HCEC 1CT (cell line): ENCODE measurements at places on chromosomes 7 and 10.

- DNase-seq, result peak; percentile 17
Measured at GRCh38 chr7:464454-465401, 54.9 kb downstream of the PDGFA start.

DNA sequence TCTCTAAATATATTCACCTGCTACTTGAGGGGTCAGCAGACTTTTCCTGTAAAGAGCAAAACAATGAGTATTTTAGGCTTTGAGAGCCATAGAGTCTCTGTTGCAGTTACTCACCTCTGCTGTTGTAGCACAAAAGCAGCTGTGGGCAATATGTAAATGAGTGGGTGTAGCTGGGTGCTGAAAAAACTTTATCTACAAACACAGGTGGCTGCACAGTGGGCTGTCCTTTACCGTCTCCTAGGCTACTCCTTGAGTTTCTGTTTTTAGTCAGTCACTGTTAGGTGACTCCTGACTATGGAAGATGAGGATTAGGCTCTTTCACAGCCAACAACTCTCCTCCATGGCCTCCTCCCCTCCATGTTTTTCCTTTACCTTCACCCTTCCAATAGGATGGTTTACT, 286.1 kb upstream of the C7orf33 start:
- DNase-seq, result no peak

GRCh38 chr10:78207776-78208175, 174.1 kb downstream of the RPS24 start:
- DNase-seq, result no peak

- no peak for DNase-seq
Measured at GRCh38 chr10:5292196-5292735, 72.5 kb upstream of the UCN3 start.

- peak; percentile 60 for DNase-seq
Measured at GRCh38 chr7:133668296-133669060, 415.6 kb downstream of the EXOC4 start.

DNA sequence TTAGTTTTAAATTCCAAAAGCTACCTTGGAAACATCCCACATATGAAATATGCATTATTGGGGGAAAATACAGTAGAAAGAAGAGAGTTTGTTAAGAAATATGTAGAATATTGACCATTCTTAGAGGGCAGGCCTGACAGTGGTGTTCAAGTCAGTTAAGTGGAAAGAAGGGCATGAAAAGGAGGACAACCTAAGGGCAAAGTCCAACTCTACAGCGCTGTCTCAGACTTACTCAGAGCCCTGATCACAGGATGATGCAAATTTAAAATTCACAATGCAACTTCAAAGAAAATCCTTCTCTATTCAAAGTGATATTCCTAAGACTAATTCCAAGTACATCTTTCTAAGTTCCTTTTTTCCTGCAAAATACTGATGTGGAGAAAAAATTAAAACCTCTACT, 139.1 kb upstream of the LRRTM3 start:
- no peak for DNase-seq

DNA sequence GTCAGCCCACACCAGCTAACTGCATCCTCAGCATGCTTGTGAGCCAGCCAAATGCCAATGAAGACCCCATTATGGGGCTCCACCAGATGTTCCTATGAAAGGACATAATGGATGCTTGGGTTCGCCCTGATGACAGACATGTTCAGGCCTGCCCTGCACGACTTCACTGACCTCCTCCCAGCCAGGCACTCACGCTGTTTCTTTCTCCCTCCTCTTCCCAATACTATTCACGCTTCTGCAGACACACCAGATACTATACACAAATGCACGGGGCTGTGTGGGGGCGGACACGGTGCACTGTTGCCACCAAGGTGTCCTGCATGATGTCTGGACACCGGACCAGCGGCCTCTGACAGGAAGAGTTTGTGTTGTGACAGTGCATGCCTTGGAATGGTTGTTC, 284.2 kb downstream of the PRPF18 start:
- DNase-seq, result no peak

DNA sequence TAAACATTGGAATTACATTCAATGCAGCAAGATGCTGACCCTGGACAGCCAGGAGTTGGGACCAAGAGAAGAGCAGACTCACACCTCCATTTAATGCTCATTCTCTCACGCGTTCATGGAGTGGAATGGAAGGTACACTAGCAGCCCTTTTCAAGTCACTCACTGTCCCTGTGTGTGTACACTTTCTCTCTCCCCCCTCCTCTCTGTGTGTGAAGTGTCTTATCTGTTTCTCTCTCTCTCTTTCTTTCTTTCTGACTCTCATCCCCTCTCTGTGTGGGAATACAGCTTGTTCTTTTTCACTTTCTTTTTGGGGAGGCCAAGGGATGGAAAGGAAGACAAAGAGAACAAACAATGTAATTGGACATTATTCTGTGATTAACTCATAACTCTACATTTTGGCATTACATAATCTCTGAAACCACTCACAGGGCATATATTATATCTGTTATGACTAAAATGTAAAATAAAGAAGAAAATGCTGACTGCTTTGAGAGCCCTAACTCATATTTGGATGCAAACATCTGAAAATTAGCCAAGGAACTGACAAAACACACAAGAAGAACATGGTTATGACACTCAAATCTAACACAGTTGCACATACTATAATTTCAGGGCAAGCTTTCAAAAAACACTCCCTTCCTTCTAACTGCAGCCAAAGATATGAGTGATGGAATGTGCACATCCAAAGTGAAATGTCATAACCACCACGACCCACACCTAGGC, 188.8 kb downstream of the PARD3 start:
- DNase-seq, result peak; percentile 20

DNA sequence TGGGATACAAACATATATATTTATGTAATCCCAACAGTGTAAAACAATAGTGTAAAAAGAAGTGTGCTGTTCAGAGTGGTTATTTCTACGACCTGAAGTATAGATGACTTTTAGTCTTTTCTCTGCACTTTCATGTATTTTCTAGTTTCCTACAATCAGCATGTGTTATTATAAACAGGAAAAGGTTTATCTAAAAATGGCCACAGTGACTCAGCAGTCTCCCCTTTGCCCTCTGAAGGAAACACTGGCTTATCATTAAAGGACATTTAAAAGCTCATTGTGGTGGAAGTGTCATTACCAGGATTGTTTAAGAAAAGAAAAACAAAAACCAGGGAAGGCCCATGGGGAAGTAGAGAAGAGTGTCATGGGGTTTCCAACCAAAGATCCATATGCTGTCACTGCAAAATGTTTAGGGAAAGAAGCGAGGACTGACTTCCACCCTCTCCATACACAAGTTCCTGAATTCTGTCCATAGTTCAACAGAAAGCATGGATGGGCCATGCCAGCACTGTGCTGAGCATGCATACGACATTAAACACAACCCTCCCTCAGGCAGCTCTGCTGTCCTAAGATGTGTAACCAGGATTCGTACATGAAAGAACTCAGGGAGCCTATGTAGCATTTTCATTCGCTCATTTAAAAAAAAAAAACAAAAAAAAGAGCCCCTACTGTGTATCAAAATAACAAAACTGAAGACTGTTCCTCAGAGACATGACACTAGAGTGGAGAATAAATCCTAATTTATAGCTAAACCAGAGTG, 10.2 kb downstream of the CYREN start:
- peak; percentile 55 for DNase-seq

DNA sequence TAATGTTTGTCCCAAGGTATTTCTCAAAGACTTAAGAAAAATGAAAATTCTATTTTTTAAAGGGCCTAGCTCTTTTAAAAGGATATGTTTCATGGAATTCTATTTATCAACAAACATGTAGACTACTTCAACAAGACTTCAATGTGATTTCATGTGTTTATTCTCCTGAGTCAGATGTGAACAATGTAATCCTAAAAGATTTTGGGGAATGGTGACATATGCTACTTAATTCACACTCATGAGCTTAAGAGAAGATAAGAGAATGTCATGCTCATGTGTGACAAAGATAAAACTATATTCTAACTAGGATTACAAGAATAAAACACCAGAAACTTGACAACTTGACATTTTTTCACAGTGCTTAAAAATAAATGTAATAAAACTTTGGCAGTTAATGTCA, 127.5 kb downstream of the TES start:
- peak; percentile 48 for DNase-seq

DNA sequence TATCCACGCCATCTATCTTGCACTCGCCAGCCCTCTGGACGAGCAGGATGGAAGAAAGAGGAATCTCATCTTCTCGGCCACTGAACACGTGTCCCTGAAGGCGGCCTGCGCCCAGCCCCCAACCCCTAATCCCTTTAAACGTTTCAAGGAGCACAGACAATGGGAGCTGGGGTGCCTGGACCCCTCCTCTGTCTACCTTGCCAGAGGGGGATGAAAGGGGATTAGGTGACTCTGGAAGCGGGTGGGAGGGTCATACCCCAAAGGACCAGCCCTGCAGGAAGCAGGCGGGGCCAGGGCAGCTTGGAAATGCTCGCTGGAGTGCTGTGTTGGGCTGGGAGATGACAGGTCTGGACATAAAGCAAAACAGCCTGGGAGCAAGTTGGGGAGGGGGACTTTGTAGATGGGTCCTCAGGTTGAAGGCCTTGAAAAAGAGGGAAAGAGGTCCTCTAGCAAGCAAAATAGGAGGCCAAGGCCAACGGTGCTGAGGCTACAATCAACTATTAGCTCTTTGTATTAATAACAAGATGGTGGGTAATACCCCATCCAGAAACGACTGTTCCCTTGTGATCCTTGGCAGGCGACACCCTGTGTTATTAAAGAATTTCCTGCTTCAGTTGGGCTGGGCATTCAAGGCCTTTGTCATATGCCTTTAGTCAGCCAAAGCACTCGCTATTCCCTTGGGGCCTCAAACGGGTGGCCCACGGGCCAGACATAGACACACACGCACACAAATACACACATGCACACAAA, 126.5 kb upstream of the UNC5B start:
- DNase-seq, result no peak

DNA sequence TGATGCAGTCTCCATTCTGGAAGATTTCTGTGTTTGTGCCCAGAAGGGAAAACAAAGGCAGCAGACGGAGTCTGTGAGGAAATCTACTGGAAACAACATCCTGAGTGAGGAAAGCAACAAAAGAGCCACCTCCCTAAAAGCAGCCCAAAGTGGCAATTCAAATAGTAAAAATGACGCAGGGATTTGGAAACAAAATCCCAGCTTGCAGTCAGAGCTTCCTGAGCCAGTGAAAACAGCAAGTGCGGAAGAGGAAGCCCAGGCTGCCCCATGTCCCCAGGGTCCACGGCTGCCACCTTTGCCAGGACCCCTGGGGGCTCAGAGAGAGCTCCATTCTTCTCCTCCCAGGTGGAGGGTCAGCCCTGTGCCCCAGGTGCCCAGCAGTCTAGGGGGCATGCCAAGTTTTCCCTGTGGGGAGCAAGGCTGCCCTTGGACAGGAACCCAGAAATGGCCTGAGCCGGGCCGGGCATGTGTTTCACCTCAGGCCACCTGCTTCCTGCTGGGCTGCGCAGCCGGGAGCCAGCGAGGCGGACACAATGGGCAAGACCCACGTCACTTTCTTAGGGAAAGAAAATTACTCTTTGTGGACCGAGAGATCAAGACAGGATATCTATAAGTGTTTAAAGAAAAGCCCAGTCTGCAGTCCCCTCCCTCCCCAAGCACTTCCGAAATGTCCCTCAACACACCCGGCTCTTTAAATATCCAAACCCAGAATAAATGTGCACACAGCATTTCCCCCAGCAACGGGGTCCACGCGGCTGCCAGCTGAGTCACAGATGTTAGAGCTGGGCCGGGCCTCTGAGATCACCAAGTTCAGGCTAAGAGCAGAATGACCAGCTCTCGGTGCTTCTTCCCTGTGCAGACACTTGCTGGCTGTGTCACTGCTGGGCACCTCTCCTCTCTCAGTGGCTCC, 231.1 kb downstream of the ARHGAP12 start:
- peak; percentile 85 for DNase-seq

DNA sequence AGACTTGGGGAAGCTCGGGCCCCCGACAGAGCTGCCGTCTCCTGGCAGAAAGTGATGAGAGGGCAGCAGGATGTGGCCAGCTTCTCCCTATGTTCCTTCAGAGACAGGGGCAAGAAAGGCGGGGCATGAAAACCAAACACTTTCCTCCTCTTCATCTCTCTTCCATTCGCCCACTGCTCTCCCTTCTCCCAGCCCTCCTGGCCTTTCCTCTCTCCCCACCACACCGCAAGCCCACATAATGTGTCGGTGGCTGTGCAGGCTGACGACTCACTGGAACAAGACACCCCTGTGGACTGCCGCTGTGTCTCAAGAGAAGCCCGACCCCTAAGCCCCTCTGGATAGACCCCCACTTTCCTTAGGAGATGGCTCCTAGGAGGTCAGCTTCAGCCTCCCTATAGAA, 59.3 kb upstream of the LRRC4 start:
- DNase-seq, result no peak

- no peak for DNase-seq
Measured at GRCh38 chr7:90842430-90842788, 246.3 kb downstream of the CDK14 start.

- no peak for DNase-seq
Measured at GRCh38 chr7:29158795-29159423, 12.6 kb upstream of the CPVL start.

- no peak for DNase-seq
Measured at GRCh38 chr7:46580766-46581165, 659.7 kb upstream of the IGFBP3 start.

GRCh38 chr10:80196270-80196949, 8.9 kb downstream of the ANXA11 start:
- DNase-seq, result peak; percentile 13

GRCh38 chr10:112970021-112970420, 20.0 kb downstream of the TCF7L2 start:
- DNase-seq, result no peak

GRCh38 chr7:158658475-158658874, 46.1 kb downstream of the NCAPG2 start:
- DNase-seq, result no peak

- DNase-seq, result no peak
Measured at GRCh38 chr7:69820479-69821192, 222.4 kb downstream of the AUTS2 start.

- no peak for DNase-seq
Measured at GRCh38 chr7:154332811-154333580, 280.8 kb downstream of the DPP6 start.

GRCh38 chr7:102030696-102031095, 213.3 kb downstream of the CUX1 start:
- no peak for DNase-seq

- DNase-seq, result no peak
Measured at GRCh38 chr7:92841192-92841591, 4.8 kb upstream of the CDK6 start.

- DNase-seq, result no peak
Measured at GRCh38 chr10:125134916-125135770, 25.2 kb downstream of the CTBP2 start.

GRCh38 chr7:151744656-151745638, 132.0 kb downstream of the PRKAG2 start:
- peak; percentile 92 for DNase-seq

DNA sequence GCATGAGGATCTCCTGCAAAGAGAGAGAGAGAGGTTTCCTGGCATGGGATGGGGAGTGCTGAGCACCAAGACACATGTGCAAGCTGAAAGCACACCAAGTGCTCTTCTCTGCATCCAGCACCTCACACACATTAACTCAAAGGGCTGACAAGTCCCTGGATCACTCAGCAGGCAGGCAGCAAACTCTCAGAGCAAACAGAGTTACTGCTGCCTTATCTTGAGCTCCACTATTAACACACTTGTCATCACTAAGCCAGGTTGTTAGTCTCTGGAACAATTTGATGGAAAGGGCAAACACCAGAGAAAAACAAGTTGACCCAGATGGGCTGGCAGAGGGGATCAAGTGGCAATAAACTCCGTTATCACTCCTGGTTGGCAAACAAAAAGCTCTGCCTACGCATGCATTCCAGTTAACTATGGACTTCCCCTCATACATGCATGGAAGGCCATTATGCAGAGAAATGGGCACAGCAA, 349.9 kb downstream of the KCNMA1 start:
- DNase-seq, result no peak

- DNase-seq, result no peak
Measured at GRCh38 chr10:23075672-23076071, 19.7 kb upstream of the MSRB2 start.
